ENCODE measurements at places on chromosomes 1 and 21. TPM values are rescaled to one million over a fixed set of nuclear protein-coding genes. Genes with fewer than 3 reads are reported as not detected.

Gene MAEL
- total RNA-seq: 0.74 TPM

Gene TMEM269
- 0.25 TPM for total RNA-seq

Gene ARHGEF2
- total RNA-seq: 86.5 TPM

Gene PGLYRP4
- not detected for total RNA-seq

Gene TAS1R1
- not detected for total RNA-seq

Gene ARMH1
- total RNA-seq: 3.2 TPM

Gene HSPB7
- total RNA-seq: not detected

Gene DMBX1
- total RNA-seq: not detected

Gene PIK3R3
- 16.0 TPM for total RNA-seq

Gene PDZK1
- 2.0 TPM for total RNA-seq

Gene AMY1B
- total RNA-seq: not detected

Gene DENND2D
- total RNA-seq: 0.49 TPM

Gene ADGRB2
- total RNA-seq: 60.2 TPM

Gene VANGL2
- total RNA-seq: 19.4 TPM

Gene EDN2
- not detected for total RNA-seq

Gene DPT
- 0.49 TPM for total RNA-seq

Gene ANGPTL3
- total RNA-seq: not detected

Gene MARK1
- total RNA-seq: 55.8 TPM

Gene RGSL1
- total RNA-seq: not detected

Gene ELF3
- total RNA-seq: 0.74 TPM

Gene MMEL1
- 7.6 TPM for total RNA-seq

Measured in temporal lobe (tissue), 4 donors.